ENCODE measurements at places on chromosomes 3 and 15. TPM values are rescaled to one million over a fixed set of nuclear protein-coding genes. Genes with fewer than 3 reads are reported as not detected.
A peak's percentile ranks its signal among the peaks of the same experiment; 100 is the strongest.

NPAP1 gene
- not detected for polyA plus RNA-seq

ACAN gene
- not detected for polyA plus RNA-seq

ECE2 gene
- polyA plus RNA-seq: 0.03 TPM

EPHB3 gene
- polyA plus RNA-seq: 2.1 TPM

DNA sequence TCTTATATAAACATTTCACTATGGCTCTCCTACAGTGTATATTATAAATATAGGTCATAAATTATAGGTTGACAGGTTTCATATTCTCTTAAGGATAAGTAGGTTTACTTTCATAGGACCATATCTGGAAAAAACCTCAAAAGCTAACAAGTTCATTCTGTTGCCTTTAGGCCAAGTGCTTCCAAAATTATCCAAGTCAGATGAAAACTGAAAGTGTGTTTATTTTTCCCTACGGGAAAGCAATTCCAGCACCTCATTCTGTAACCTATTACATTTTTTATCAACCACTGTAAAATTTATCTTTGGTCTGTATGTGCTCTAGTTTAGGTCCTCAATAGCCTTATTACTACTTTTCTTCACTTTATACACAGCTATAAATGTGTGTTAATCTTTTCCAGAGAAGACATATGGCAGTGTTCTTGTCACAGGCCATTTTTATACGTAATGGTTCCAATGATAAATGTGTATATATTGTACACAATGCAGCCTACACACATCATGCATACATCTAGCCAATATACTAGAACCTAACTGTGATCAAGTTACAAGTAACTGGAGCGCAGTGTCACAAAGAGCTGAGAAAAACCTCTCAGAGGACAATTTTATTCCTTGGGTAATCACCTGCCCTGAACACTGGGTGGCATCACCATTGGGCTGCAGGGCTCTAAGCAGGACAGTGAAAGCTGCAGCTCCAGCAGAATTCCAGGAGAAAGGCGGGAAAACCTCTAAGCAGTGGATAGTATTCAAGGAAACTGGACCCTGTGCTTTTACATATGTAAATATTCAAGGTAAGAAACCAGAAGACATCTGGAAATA is 251.3 kb downstream of the CTNNB1 start:
- no peak for DNase-seq

DNA sequence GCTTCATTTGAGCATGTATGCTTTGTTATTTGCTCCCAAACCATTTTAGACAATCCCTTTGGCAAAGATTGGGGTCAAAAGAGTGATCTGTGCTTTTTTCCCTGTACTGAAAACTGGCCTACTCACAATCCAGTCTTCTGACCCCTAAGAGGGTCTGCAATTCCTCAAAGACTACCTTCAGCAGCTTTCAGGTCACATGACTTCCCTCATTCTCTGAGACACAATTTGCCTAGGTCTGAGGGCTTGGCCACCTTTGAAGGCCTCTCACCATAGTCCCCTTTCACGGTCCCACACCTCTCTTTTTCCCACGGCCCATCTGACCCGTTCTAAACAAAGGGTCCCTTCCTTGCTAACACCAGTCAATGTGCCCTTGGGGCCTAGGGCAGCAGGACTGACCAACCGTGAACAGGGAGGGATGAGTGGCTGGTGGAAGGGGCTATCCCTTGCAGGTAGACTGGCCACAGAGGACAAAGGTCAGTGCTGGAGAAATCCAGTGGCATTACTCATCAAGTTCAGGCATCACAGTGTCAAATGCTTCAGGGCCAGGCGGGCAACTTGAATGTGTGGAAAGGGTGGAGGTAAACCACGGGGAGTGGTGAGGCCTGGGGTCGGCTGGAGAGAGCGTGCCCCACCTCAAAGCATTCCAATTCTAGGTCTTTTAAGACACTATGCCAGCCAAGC is 10.8 kb downstream of the RASL12 start:
- peak; percentile 12 for DNase-seq

GRCh38 chr3:32794487-32795308 is 23.1 kb upstream of the TRIM71 start:
- no peak for DNase-seq

DNA sequence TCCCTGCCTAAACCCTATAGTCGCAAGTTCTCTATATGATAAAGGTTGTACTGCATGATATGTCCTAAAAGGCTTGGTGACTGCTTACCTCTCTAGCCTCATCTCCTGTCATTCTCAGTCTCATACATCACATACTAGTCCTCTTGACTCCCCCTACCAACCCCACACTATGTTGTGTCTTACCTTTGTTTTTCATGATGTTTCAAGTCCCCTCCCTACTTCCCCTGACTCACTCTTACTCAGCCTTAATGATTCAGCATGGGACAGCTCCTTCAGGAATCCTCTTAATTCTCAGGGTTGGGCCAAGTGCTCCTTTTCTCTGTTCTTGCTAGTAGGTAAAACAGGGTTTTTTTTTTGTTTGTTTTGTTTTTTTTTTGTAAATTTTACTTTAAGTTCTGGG is 49.6 kb downstream of the SLMAP start:
- DNase-seq: no peak

DNA sequence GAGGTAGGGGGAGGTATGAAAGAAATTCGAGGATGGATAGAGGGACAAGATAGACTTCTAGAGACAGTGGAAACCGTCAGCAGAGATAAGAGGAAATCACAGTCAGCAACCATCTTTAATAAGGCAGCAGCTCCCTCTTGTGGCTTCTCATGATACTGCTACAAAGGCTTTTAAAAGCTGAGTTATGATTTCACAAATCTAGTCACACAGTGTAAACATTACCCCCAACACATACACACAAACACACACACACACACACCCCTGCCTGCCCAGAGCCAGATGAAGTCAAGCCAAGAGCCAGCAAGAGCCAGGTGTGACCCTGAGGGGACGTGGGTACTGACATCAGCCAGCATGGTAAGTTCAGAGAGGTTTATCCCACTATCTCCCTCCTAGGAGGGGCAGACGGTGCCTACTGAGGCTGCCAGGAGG is 18.9 kb upstream of the TGM5 start:
- peak; percentile 80 for DNase-seq

DNA sequence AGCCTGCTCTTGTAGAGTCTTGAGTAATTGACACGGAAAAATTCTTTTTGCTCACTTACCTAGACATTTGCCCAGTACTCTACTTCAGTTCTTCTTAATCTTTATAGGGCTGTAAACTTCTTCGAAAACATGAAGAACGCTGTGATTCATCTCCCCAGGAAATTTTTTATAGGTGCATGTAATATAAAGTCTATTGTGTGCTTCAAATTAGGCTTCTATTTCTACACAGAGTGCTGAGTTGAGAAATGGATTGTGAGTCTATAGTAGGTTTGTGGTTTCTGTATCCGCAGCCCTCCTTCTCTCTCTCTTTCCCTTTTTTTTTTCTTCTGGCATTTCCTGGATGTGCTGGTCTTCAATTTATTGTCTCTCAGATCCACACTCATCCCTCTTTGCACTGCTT is 183.3 kb upstream of the DCBLD2 start:
- no peak for DNase-seq

DNA sequence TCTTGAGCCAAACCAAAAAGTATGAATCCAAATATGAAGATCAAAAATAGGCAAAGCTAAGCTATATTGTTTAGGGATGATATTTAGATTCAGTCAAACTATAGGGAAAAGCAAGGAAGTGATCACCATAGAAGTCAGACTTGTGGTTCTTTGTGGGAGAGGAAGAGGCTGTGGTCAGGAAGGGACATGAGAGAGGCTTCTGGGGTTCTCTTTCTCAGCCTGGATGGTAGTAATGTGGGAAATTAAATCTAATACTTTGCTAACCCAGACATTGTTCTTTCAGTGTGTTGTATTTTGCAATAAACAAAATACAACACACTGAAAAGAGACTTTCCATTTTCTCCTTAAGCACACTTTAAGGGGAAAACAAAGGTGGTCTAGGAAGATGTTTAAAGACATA is 3.1 kb downstream of the CX3CR1 start:
- no peak for DNase-seq

DNA sequence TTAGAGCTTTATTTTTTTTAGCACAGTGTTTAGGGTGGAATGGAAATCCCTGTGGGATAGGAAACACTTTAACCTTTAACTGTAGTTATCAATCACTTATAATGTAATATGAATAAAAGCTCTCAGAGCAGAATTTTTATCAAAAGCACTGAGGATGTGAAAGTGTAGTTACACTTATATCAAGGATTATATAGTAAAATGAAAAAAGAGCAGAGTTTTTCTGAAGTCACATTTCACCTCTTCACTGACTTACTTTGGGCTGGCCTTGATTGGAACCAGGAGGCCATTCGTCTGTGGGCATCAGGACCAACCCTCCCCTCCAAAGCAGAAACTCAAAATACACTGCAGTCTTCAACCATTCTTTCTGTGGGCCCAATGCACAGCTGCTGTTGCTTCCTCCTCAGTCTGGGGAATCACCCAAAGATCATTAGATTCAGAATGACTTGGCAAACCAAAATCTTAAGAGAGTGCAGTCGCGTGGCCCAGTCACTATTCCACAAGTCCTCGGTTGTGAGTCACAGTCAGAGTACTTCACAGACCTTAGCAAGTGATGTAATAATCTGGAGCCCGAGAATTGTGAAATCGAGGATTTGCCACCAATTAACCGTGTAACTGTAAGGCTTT is 132.6 kb upstream of the COL8A1 start:
- DNase-seq: no peak

- DNase-seq: no peak
Observed at GRCh38 chr15:30065025-30065801, 17.5 kb upstream of the GOLGA8J start.

DNA sequence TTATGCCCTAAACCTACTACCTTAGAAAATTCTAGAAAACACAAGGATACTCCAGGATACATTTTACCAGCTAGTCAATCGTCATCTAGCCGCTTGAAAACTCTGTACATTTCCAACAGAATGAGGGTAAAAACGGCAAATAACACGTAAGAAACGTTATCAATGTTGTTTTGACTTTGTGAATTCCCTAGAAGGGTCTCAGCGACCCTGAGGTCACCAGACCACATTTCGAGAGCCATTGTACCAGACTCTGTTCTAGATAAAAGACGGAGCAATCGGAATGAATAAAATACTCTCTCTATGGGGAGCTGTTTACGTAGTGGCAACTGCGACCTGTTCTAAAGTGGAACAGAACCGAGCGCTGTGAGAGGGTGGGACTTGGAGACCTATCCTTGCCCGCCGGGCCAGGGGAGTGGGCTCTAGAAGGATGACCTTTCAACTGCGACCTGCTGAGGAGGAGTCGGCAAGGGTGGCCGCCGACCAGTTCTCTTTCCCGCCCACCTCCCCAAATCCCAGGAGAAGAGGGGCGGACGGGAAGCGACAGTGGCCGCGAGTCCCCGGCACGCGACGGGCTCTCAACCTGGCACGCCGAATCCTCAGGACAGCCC is 778 bp upstream of the AP4E1 start:
- DNase-seq: no peak

GRCh38 chr3:188929137-188929536 is 242.6 kb upstream of the TPRG1 start:
- DNase-seq: no peak

- no peak for DNase-seq
Observed at GRCh38 chr3:194300382-194300758, 50.8 kb downstream of the CPN2 start.

DNA sequence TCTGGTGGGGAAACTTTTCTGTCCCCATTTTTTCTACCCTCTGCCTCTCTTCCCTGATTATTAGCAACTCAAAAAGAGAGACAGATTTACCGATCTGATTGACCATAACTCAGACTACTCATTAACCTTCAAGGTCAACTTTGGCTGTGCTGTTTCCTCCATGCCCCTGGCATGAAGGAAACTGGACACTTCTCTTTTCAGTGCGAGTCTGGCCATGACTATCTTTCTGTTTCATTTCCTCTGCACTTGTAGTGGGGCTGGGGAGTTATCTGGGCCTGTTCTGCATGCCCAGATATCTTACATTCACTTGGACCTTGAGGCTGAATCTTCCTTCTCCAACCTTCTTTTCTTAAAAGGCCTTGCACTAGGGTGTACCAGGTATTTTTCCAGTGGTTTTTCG is 76.9 kb upstream of the SLCO2A1 start:
- no peak for DNase-seq

- no peak for DNase-seq
Observed at GRCh38 chr15:59794229-59794886, 105.2 kb upstream of the BNIP2 start.

Measured in SK-N-SH (cell line).